ENCODE measurements at places on chromosomes 11 and 22. TPM values are rescaled to one million over a fixed set of nuclear protein-coding genes. Genes with fewer than 3 reads are reported as not detected.
A peak's percentile ranks its signal among the peaks of the same experiment; 100 is the strongest.

DNA sequence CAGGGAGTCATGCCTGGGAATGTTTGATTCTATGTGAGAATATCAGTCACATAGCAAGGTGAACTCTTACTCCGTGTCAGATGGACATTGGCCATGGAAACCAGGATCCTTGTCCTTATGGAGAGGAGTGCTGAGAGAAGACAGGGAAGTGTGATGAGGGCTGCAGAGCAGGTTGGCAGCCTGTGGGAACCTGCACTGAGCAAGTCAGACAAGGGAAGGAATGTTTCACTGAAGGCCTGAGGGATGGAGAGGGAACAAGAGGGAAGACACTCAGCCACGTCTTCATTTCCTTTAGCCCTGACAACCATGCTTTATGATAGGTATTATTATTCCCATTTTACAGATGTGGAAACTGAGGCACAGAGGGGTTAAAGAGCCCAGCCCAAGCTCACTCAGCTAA is 38.4 kb upstream of the HORMAD2 start:
- no peak overlapping the region for H3K4me3 ChIP-seq
- H3K27me3 ChIP-seq, result no peaks in the 10 kb centered on the region
- no peak overlapping the region for H3K27ac ChIP-seq
- H3K36me3 ChIP-seq, result no peaks in the 10 kb centered on the region

DNA sequence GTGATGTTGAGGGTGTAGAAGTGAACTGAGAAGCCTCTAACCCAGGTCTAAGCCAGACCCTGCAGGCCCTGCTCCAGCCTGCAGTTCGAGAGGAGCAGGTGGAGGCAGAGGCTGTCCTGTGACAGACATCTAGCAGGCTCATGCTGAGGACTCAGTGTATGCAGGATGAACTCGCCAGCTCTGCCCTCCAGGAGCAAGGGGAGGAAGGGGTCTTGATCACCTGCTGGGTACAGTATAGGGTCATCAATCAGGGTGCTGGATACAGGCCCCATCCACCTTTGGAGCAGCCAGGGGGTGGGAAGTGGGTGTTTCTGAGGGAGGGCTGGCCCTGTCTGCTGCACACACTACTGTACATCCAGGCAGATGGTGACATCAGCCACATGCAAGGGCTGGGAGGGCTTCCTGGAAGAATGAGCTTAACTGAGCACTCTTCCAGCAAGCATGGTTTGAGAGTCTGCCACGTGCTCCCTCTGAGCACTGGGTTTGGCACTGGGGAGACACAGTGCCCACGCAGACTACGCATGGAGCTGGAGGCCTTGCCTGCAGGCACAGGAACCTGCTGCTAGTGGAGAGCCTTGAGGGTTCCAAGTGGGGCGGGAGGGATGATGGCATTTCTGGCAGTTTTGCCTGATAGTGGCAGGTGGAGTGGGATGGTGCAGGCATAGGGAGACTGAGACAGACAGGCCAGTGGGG is 9.2 kb downstream of the MAPK8IP1 start:
- no peaks in the 10 kb centered on the region for H3K27me3 ChIP-seq
- no peaks in the 10 kb centered on the region for H3K4me1 ChIP-seq
- no peak overlapping the region for H3K4me3 ChIP-seq

DNA sequence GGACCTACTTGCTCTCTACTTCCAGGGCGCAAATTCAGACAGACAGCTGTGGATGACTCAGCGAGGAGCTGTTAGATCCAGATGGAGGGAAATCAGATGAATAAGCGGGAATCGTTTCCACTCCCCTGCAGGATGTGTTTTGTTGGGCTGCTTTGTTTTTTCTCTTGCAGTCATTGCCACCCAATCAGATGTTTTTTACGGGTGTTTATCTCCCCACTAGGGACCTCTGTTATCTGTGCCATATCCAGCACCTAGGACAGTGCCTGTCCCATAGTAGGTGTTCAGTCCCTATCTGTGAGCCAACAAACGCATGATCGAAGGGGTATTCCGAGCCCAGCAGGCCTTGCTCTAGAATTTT is 51.1 kb upstream of the PARVG start:
- peaks cover 11% of the 10 kb centered on the region for H3K36me3 ChIP-seq
- H3K4me1 ChIP-seq, result peaks cover 6% of the 10 kb centered on the region
- H3K27me3 ChIP-seq, result no peaks in the 10 kb centered on the region
- H3K4me3 ChIP-seq, result no peak overlapping the region
- no peak overlapping the region for H3K27ac ChIP-seq

GRCh38 chr11:78044706-78045105 is 19.0 kb upstream of the THRSP start:
- no peaks in the 10 kb centered on the region for H3K36me3 ChIP-seq
- DNase-seq, result no peak
- no peak overlapping the region for H3K27ac ChIP-seq
- no peaks in the 10 kb centered on the region for H3K27me3 ChIP-seq
- no peak overlapping the region for H3K4me3 ChIP-seq

OR52E8 gene
- not detected for total RNA-seq

DNA sequence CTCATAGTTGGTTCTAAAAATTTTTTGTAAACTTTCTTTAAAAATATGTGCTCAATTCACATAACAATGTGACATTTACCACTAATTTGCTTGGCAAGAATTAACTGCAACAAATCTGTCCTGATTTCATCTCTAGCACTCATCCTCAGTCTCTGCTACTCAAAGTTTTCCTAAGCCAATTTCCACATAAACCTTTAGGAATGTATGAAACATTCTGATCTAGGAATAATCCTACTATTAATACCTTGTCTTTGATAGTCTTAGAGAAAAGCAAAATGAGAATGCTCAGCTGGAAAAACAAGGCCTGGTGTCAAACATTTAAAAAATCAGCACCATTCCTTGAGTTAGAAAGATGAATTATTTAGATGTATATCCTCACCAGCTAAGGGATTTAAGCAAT is 114.3 kb downstream of the CD44 start:
- peak overlapping the region; percentile 44 for H3K27ac ChIP-seq
- no peak overlapping the region for H3K4me3 ChIP-seq
- no peaks in the 10 kb centered on the region for H3K27me3 ChIP-seq
- no peaks in the 10 kb centered on the region for H3K36me3 ChIP-seq
- DNase-seq, result peak; percentile 72

- no peak overlapping the region for H3K4me3 ChIP-seq
- peaks cover 12% of the 10 kb centered on the region for H3K4me1 ChIP-seq
- no peaks in the 10 kb centered on the region for H3K27me3 ChIP-seq
Measured at GRCh38 chr22:37353839-37354238, 71.5 kb downstream of the CYTH4 start.

DNA sequence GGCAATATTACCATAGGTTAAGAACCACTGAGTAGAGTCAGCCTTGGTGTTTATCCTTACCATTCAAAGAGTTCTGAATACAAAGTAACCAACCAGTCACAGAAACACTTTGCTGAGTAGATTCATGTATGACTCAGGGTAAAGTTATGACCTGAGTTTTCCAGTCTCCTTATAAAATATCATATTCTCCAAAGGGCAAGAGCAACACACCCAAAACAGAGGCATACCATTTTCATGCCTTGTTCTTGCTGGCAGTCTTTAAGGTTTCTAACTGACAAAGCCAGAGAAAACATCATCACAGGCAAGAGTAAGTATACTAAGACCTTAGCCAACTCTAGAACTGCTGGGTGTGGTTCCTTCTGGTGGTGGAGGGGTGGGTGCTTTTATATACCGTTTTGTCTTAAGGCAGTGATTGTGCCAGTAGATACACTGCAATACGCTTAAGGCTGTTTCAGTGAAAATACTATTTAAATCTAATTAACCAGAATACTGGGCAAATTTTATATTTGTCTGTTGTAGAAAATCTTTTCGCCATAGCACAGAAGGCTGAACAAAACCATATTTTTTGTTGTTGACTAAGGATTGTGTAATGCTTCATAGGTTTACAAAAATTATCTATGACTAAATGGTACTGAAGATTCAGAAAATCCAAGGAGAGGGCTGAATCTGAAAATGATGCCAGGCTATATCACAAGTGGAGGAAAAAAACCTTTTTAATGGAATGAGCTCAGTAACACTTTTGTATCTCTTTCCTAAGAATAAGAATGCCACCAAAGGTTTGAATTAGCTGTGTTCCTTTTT is 3.0 kb downstream of the ATL3 start:
- peak; percentile 93 for DNase-seq
- peak overlapping the region; percentile 86 for H3K4me3 ChIP-seq
- H3K27ac ChIP-seq, result peak overlapping the region; percentile 91
- H3K4me1 ChIP-seq, result peaks cover 59% of the 10 kb centered on the region

All from GM23248 (cell line).